NCI-H1694 treated with DMSO at 0.1 percent for 48 hours (cell line): ENCODE measurements at places on chromosomes 13 and 19.
A peak's percentile ranks its signal among the peaks of the same experiment; 100 is the strongest.

GRCh38 chr19:51460164-51460992, 2.1 kb upstream of the SIGLEC8 start:
- no peak for DNase-seq

DNA sequence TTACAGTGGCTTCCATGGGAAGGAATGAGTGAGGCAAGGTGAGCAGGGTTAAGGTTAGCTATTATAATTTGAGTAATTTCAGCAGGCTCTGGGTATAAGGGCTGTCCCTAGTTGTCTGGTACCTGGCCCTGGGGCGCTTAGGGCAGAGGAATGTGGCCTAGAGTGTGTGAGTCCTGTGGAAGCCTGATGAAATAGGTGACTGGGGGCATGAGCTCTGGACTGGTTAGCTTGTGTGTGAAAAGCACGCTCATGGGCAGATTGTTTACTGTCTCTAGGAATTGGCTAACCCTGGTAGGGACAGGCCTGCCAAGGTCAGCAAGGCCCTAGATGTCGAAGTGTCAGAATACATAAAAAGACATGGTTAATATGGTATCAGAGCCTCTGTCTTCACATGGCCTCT, 42.5 kb downstream of the SPRYD7 start:
- DNase-seq = no peak

- no peak for DNase-seq
These were observed 423.6 kb downstream of the NDFIP2 start for GRCh38 chr13:79904581-79904980.

- DNase-seq = no peak
These were observed 110.9 kb downstream of the IER2 start for GRCh38 chr19:13260883-13261653.

DNA sequence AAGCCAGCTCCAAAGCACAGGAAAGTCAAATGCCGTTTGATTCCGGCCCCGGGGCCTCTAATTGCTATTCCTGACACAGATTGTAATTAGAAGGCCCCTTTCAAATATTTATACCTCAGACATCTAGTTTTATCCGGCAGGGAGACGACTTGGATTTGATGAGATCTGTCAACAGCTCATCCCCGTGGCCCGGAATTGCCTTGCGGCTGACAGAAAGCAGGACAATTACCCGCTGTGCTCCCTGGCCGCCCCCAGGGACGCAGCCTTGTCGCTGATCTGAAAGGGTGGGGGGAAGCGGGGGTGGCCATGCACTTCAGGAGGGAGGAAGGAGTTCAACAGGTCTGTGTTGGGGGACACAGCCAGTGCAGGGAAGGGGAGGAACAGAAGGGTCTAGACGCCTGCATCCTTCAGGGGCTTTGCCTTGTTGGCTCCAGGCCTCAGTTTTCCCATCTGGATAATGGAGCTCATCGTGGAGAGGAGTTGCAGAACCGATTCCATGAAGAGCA, 1.8 kb upstream of the SHD start:
- DNase-seq = no peak

GRCh38 chr19:30374865-30375552, 2.8 kb downstream of the ZNF536 start:
- no peak for DNase-seq

DNA sequence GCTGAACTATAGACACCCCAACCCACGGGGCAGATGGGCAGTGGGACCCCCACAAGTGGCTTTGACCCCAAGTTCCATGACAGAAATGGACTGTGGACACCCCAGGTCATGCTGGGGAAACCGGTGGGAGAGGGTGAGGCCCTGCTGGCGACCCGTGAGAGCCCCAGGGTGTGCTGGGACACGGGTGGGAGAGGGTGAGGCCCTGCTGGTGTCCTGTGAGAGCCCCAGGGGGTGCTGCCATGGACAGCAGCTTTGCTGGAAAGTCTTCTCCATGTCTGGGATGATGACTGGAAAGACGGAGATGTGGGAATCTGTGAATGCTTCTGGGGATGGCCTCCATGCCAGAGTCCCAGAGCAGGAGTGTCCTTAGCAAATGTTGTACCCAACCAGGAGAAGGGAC, 148.4 kb downstream of the URI1 start:
- no peak for DNase-seq

DNA sequence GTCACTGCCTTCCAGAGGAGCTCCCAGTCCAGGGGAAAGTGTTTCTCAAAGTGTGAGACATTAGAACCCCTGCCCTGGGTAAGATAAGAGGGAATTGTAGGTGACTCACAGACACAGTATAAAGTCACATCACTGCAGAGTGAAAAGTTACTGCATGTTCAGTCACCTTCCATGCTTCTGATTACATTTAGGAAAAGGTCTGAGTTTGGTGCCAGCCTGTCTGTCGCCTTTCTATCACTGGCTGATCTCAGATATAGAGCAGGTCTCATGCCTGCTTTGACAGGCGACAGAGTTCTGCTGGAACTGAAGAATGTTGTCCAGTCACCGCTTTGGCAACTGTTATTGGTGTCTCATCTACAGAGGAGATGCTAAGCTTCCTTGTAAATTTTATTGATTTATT, 1078.6 kb downstream of the UQCRFS1 start:
- no peak for DNase-seq

DNA sequence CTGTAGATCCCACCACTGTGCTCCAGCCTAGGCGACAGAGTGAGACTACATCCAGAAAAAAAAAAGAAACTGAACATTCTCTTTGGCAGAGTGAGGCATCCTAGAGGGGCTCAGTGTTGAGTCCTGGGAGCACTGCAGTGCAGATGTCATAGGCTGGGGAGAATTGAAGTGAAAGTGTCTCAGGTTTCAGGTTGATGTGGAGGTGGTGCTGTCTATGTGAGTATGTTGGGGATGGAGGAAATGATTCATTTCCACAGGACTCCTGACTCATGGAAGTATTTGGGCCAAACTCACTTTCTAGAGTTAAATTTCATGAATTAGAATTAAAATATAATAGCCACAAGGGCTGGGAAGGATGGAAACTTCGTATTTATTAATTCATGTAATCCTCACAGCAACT, 134.4 kb upstream of the TSC22D1 start:
- DNase-seq = no peak

DNA sequence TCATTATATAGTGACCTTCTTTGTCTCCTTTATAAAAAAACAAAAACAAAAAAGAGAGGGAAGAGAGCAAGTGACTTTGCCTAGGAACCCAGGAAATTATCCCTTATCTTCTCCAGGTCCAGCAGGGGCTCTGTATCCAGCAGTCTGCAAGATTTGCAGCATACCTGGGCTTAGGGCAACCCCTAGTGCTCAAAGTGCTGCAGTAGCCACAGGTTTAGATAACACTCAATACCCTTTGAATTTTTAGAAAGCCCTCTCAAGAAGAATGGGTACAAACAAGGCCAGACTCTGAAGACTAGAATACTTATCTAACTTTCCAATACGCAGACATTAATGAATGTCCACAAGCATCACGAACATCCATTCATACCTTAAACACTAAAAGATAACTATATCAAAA, 43.2 kb downstream of the CCNA1 start:
- no peak for DNase-seq

DNA sequence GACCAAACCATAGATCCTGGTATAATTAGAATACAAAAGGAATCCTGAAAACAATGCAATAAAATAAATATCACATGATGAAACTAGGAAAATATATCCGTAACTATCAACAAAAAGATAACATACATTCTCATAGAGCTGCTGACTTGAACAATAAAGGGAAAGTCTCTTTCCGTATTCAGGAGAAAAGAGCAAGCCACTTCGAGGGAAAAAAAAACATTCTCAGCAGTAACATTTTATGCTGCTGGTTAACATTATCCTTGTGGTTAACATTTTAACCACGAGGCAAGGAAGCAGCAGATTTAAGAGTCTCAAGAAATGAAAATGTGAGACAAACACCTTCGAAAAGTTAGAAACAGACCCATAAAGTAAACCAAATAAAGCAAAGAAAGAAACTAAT, 25.8 kb downstream of the NALCN start:
- no peak for DNase-seq

DNA sequence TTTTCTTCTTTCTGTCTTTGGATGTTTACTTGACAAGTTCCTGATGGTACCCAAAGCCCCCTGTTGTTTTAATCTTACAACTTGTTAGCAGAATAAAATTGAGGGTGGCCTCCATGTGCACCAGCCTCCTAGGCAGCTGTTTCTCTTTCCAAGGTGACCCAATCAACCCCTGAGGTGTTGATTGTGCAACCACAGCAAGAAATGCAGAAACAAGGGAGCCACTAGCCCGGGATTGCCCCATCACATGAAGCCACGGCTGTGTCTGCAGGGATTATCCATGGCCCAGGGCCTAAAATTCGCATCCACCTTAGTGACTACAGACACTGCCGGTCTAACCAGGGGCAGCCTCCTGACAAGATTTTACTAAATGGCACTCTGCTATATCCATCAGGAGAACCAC, 14.4 kb downstream of the CEACAM4 start:
- DNase-seq = no peak

- DNase-seq = no peak
These were observed 2.3 kb upstream of the DOCK6 start for GRCh38 chr19:11264452-11265176.

GRCh38 chr13:21882766-21883165, 211.9 kb downstream of the FGF9 start:
- DNase-seq = no peak

GRCh38 chr13:28843639-28844038, 23.5 kb downstream of the MTUS2 start:
- no peak for DNase-seq

- DNase-seq = no peak
These were observed 78.0 kb downstream of the LATS2 start for GRCh38 chr13:20983386-20983785.

GRCh38 chr13:31756346-31756745, 17.0 kb downstream of the RXFP2 start:
- no peak for DNase-seq

DNA sequence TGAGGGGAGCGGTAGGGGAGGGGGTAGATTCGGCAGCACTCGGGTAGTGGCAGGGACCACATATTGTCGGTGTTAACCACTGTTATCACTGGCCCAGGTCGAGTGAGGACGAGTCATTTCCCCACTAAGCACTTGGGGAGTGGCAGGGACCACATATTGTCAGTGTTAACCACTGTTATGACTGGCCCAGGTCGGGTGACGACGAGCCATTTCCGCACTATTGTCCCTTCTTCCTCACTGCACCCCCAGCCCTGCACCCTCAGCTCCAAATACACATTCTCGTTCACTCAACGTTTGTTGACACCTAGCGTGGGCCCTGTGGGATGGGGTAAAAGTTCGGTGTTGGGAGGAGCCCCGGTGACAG, 467 bp upstream of the CLN5 start:
- DNase-seq = no peak

GRCh38 chr13:43444081-43444480, 342.7 kb downstream of the ENOX1 start:
- no peak for DNase-seq

- DNase-seq = peak; percentile 63
These were observed 45.8 kb downstream of the GGACT start for GRCh38 chr13:100542826-100543156.

DNA sequence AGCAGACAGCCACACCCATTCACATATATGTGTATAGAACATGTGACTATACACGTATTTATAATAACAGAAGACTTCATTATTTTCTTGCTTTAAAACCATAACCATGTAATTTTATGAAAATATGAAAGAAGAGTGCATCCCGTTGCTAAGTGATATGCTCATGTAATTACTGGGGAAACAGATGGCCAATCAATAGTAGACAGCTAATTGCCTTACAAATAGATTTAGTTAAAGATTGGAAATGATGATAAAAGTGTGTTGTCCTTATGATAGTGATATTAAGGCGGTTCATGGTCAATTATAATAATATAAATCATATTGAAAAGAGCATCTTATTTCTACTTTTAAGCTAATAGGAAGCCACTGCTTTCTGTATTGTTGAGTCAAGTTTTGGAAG, 95.9 kb downstream of the RFC3 start:
- peak; percentile 55 for DNase-seq

GRCh38 chr19:7421941-7422744, 66.7 kb downstream of the PEX11G start:
- no peak for DNase-seq

GRCh38 chr19:33192010-33192409, 2.1 kb upstream of the LRP3 start:
- DNase-seq = no peak

GRCh38 chr19:38616265-38616664, 1.5 kb downstream of the MAP4K1 start:
- no peak for DNase-seq

DNA sequence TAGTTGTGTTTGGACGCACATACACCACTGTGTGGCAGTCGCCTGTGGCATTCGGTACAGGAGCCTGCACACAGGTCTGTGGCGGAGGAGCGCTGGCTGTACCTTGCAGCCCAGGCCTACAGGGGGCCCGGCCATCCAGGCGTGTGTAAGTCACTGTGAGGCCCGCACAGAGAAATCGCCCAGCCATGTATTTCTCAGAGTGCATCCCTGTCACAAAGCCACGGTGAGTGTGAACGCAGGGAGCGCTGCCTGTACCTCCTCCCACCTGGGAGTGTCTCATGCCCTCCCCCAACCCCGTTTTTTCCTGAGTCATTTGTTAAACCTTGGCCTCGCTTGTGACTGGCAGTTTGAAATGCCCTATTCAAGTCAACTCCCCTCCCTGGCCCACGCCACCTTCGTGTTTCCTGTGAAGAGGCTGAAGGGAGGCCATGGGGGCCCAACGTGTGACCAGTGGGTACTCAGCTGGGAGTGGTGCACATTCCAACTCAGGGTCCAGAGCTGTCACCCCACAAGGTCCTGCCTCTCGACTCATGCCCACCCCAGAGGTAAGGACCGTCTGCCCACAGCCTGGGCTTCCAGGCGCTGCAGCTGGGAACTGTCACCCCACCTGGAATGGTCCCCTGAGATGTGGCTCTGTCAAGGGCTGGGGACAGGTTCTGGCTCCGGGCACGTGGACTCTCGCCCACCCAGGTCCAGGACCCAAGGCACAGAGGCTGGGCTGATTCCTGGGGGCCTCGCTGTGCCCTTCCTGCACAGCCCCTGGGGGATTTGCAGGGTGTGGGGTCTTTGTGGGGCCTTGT, 11.6 kb upstream of the RASA3 start:
- no peak for DNase-seq

DNA sequence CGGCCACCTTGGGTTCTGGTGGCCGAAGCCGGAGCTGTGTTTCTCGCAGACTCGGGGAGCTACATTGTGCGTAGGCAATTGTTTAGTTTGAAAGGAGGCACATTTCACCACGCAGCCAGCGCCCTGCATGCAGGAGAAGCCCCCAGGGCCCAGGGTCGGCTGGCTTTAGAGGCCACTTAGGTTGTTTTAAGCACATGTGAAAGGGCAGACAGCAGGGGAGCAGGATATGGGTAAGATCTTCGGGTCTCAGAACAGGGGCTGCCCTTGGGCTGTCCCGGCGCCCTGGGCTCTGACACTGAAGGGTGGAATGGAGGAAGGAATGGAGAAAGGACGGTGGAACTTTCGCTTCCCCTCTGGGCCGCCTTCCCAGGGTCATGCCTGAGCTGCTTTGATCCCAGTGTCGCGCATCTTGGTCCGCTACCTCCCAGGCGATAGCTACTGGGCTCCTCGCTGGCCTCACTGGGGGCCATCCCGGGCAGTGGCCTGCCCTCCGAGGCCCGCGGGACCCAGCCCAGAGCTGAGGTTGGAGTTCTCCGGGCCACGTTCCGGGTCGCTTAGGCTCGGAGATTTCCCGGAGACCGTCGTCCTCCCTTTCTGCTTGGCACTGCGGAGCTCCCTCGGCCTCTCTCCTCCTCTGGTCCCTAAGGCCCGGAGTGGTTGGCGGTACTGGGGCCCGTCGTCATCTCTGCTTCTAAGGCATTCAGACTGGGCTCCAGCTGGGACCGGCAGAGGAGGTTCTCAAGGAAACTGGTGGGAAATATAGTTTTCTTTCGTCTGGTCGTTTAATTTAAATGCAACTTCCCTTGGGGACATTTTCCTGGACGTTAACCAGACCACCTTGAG, 4.3 kb upstream of the POU4F1 start:
- DNase-seq = no peak
